ENCODE measurements at places on chromosomes 3 and 15. TPM values are rescaled to one million over a fixed set of nuclear protein-coding genes. Genes with fewer than 3 reads are reported as not detected.

The GRM7 gene
- total RNA-seq: not detected

The NME9 gene
- not detected for total RNA-seq

The SCN11A gene
- 0.13 TPM for total RNA-seq

The SFMBT1 gene
- total RNA-seq: 4.2 TPM

The ANKUB1 gene
- total RNA-seq: not detected
